Activated T-helper 17 cell treated with anti-CD3 and anti-CD28 coated beads, Interleukin-2, amount 50 U/mL, for 72 hours (primary cell): ENCODE measurements at places on chromosomes 6 and 20.

GRCh38 chr6:137416376-137417109 lies 77.7 kb downstream of the OLIG3 start:
- peaks cover 4% of the 10 kb centered on the region for H3K4me1 ChIP-seq
- no peaks in the 10 kb centered on the region for H3K27me3 ChIP-seq
- H3K4me3 ChIP-seq, result no peak overlapping the region
- no peak overlapping the region for H3K27ac ChIP-seq
- no peak for ATAC-seq

GRCh38 chr20:47708953-47709833 lies 76.1 kb downstream of the SULF2 start:
- H3K27me3 ChIP-seq, result peaks cover 27% of the 10 kb centered on the region
- no peaks in the 10 kb centered on the region for H3K4me1 ChIP-seq
- H3K27ac ChIP-seq, result no peak overlapping the region
- H3K4me3 ChIP-seq, result no peak overlapping the region
- H3K36me3 ChIP-seq, result no peaks in the 10 kb centered on the region

DNA sequence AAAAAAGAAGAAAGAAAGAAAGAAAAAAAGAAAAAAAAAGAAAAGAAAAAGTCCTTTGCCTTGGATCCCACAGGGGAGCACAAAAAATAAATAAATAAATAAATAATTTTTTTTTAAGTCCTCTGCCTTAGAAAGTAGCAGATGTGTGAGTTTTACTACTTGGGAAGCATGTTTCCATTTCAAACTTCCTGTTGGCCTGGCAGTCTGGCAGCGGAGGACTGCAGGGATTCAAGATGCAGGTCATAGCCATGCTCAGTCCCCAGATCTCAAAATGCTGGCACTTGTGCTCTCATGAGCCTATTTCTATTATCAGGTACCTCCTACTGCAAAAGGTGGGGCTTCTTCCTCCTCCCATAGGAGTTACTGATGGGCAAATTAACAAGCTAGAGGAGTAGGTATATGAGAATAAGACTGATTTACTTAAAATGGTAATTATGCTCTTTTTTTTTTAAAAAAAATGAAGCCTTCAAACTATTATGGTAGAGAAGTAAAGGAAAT lies 54.2 kb upstream of the MAP7 start:
- H3K36me3 ChIP-seq, result peaks cover 84% of the 10 kb centered on the region
- H3K4me3 ChIP-seq, result no peak overlapping the region
- ATAC-seq, result no peak

DNA sequence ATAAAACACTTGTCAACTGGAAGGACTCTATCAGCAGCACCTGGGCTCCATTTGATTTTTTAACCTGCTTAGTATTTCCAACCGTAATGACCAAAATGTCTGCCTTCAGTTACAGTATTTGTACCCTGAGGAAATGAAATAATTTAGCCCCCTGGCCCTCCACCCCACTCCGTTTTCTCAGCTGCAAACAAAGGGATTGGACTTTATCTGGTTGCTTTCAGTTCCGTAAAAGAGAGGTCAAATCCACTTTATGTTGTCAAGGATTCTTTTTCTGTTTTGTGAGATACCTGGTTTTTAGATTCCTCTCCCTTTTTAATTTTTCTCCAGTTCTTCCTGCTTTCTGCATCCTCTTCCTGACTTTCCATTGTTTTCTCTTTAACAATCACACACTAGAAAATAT lies 64.4 kb upstream of the BMP2 start:
- no peak overlapping the region for H3K4me3 ChIP-seq
- no peaks in the 10 kb centered on the region for H3K36me3 ChIP-seq
- no peak overlapping the region for H3K27ac ChIP-seq
- H3K4me1 ChIP-seq, result no peaks in the 10 kb centered on the region
- H3K27me3 ChIP-seq, result no peaks in the 10 kb centered on the region

DNA sequence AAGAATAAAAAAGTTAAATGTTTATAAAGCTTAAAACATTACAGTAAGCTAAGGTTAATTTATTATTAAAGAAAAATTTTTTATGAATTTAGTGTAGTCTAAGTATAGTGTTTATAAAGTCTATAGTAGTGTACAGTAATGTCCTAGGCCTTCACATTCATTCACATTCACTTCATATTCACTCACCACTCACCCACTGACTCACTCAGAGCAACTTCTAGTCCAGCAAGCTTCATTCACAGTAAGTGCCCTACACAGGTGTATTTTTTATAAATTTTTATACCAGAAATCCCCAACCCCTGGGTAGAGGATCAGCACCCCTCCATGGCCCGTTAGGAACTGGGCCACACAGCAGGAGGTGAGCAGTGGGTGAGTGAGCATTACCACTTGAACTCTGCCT lies 24.3 kb upstream of the ADGRF1 start:
- no peak overlapping the region for H3K4me3 ChIP-seq
- peaks cover 9% of the 10 kb centered on the region for H3K27me3 ChIP-seq
- H3K36me3 ChIP-seq, result no peaks in the 10 kb centered on the region
- no peak overlapping the region for H3K27ac ChIP-seq
- H3K4me1 ChIP-seq, result no peaks in the 10 kb centered on the region

DNA sequence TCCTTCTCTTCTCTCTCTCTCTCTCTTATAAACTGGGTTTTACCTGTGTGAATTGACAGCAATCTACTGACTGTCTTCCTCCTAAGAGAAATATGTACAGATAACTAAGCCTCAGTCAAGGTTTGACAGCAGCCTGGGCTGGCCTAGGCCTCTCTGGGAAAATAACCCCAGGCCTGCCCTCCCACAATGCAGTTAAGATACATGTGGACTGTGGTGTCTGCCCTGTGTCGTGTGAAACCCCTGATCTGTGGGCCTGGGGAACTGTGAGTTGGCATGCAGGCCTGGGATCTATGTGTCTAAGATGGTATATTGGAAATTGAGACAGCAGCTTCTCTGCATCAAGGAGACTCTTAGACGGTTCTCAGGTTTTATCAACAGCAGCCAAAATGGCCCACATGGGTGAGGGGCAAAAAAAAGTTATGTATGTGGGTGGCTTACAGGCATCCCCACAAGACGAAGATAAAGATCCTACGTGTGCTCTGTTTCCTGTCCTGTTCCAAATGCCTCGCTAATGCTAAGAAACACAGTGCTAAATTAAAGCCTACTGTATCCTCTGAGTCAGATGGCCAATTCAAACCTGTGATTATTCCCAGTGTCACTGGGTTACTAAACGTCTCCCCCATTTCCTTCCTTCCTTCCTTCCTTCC lies 19.0 kb downstream of the LRFN2 start:
- H3K4me1 ChIP-seq, result no peaks in the 10 kb centered on the region
- H3K36me3 ChIP-seq, result no peaks in the 10 kb centered on the region
- H3K4me3 ChIP-seq, result no peak overlapping the region

- no peak overlapping the region for H3K27ac ChIP-seq
- ATAC-seq, result no peak
- H3K27me3 ChIP-seq, result no peaks in the 10 kb centered on the region
- H3K36me3 ChIP-seq, result no peaks in the 10 kb centered on the region
- H3K4me3 ChIP-seq, result no peak overlapping the region
Measured at GRCh38 chr6:101728956-101729355, 335.4 kb downstream of the GRIK2 start.

- H3K36me3 ChIP-seq, result no peaks in the 10 kb centered on the region
- peaks cover 23% of the 10 kb centered on the region for H3K27me3 ChIP-seq
- no peak overlapping the region for H3K27ac ChIP-seq
- ATAC-seq, result no peak
- H3K4me3 ChIP-seq, result no peak overlapping the region
Measured at GRCh38 chr20:10077886-10078285, 43.1 kb downstream of the ANKEF1 start.

GRCh38 chr6:160737934-160738333 lies 35.9 kb downstream of the PLG start:
- peak; percentile 73 for ATAC-seq
- no peaks in the 10 kb centered on the region for H3K4me1 ChIP-seq
- no peaks in the 10 kb centered on the region for H3K27me3 ChIP-seq

GRCh38 chr6:25186919-25187318 lies 92.3 kb upstream of the CARMIL1 start:
- peaks cover 23% of the 10 kb centered on the region for H3K27me3 ChIP-seq
- no peaks in the 10 kb centered on the region for H3K36me3 ChIP-seq
- H3K27ac ChIP-seq, result no peak overlapping the region
- no peak overlapping the region for H3K4me3 ChIP-seq
- H3K4me1 ChIP-seq, result no peaks in the 10 kb centered on the region

- no peaks in the 10 kb centered on the region for H3K36me3 ChIP-seq
- H3K4me1 ChIP-seq, result no peaks in the 10 kb centered on the region
- no peak for ATAC-seq
- H3K4me3 ChIP-seq, result no peak overlapping the region
- no peaks in the 10 kb centered on the region for H3K27me3 ChIP-seq
Measured at GRCh38 chr6:8334113-8334512, 101.2 kb downstream of the SLC35B3 start.

DNA sequence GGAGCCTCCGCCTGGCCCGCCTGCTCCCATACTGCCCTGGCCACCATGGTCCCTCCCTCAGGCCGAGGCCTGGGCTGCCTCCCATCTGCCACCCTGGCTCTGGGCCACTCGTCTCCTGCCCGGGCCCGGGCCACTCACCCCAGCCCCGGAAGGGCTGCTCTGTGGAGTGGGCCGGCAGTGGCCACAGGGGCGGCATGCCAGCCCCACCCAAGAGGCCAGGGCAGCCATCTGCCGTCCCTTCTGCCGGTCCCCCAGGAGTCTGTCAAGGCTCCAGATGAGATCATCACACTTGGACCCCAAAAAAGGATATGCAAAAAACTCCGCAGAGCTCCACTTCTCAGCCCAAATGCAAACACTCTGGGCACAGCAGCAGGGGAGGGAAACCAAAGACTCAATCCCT lies 23.8 kb upstream of the TLDC2 start:
- H3K4me1 ChIP-seq, result peaks cover 4% of the 10 kb centered on the region
- no peak overlapping the region for H3K27ac ChIP-seq
- no peak overlapping the region for H3K4me3 ChIP-seq
- ATAC-seq, result no peak
- no peaks in the 10 kb centered on the region for H3K36me3 ChIP-seq

GRCh38 chr6:107321793-107322192 lies 137.6 kb downstream of the PDSS2 start:
- H3K4me1 ChIP-seq, result peaks cover 11% of the 10 kb centered on the region
- H3K4me3 ChIP-seq, result no peak overlapping the region
- H3K27me3 ChIP-seq, result no peaks in the 10 kb centered on the region

- H3K36me3 ChIP-seq, result no peaks in the 10 kb centered on the region
- no peak for ATAC-seq
- no peaks in the 10 kb centered on the region for H3K4me1 ChIP-seq
- peaks cover 3% of the 10 kb centered on the region for H3K27me3 ChIP-seq
Measured at GRCh38 chr6:17724341-17724740, 17.6 kb upstream of the NUP153 start.

- no peak for ATAC-seq
- H3K27ac ChIP-seq, result no peak overlapping the region
- no peak overlapping the region for H3K4me3 ChIP-seq
- no peaks in the 10 kb centered on the region for H3K36me3 ChIP-seq
- no peaks in the 10 kb centered on the region for H3K4me1 ChIP-seq
Measured at GRCh38 chr6:16081326-16081725, 47.6 kb upstream of the MYLIP start.

DNA sequence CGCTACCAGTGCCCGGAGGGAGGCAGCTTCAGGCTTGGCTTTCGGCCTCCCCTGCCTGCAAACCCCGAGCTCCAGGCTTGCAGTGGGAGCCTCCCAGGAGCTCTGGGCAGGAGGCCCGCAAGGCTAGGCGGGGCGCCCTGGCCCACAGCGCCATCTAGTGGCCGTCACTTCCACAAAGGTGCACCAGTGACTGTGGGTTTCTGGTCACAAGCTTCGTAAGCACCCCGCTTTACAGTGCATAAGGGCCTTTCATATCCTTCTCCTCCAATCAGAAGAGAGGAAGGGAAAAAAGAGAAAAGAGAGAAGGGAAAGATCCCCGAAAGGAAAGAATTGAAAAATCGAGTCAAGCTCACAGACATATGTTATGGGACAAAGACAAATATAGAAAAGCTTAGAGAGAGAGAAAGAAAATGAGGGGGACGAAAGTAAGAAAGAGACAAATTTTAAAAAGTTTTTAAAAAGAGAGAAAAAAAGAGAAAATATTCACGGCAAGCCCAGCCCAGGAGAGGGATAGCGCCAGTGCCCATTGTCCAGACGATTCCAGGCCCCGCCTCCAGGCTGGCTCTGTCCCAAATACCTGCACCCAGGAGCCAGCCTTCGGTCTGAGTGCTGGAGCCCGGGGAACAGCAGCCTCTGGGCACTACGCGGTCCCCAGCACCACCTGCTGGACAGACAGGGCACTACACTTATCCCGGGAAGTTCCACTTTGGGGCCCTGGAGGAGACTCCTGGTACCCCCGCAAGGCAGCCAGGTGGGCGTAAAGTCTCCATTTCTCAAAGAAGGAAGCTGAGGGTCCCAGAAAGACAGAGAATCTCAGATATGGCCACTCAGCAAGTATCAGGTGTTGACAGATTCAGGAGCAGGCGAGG lies 207.1 kb downstream of the PREX1 start:
- no peaks in the 10 kb centered on the region for H3K27me3 ChIP-seq
- H3K36me3 ChIP-seq, result peaks cover 28% of the 10 kb centered on the region
- peaks cover 10% of the 10 kb centered on the region for H3K4me1 ChIP-seq
- peak overlapping the region; percentile 12 for H3K27ac ChIP-seq
- peak; percentile 83 for ATAC-seq

GRCh38 chr20:48010623-48011022 lies 225.3 kb upstream of the SULF2 start:
- peaks cover 26% of the 10 kb centered on the region for H3K27me3 ChIP-seq
- no peaks in the 10 kb centered on the region for H3K4me1 ChIP-seq
- no peaks in the 10 kb centered on the region for H3K36me3 ChIP-seq
- H3K4me3 ChIP-seq, result no peak overlapping the region
- H3K27ac ChIP-seq, result no peak overlapping the region

DNA sequence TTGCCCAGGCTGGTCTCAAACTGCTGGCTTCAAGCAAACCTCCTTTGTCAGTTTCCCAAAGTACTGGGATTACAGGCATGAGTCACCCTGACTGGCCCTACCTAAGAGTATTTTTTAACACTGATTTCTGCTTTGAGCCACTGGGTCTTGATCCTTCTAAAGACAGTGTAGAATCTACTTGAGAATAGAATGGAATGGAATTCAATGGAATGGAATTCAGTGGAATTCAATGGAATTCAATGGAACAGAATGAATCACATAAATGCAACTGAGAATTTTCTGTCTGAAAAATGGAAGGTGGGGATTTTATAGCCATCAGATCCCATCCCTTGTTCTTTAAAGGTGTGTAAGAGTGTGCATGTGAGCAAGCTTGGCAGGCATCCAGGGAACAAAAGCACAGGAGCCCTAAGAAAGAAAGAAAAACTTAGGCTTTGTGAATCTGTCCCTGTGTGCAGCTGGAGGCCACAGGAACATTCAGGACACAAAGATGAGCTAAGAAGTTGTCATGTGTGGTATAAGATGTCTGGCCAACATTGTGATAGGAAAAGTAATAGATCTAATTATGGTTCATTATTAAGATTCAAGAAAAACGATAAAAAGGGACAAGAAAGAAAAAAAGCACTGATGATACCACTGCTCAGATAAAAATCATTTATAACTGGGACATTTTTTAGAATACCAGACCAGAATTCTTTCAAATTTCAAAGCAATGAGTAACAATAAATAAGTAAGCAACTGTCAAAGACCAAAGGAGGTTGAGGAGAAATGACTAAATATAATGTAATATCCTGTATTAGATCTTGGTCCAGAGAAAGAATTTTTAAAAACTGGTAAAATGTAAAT lies 681.0 kb upstream of the GJE1 start:
- no peak overlapping the region for H3K27ac ChIP-seq
- no peak overlapping the region for H3K4me3 ChIP-seq
- ATAC-seq, result no peak
